Bronchial smooth muscle cell (primary cell): ENCODE measurements at places on chromosomes 2 and 18. TPM values are rescaled to one million over a fixed set of nuclear protein-coding genes. Genes with fewer than 3 reads are reported as not detected.

The GPR75 gene
- total RNA-seq: 0.52 and 0.95 TPM in 2 replicates

The STPG4 gene
- 0.16 TPM in 1 of 2 replicates, not detected in the other for total RNA-seq

The CNTNAP5 gene
- not detected in 2 replicates for total RNA-seq

The B3GNT2 gene
- 3.3 and 11.8 TPM in 2 replicates for total RNA-seq

The GAD1 gene
- total RNA-seq: under 0.01 and 0.09 TPM in 2 replicates

The SLC8A1 gene
- total RNA-seq: 35.1 and 82.7 TPM in 2 replicates

The IL1B gene
- 0.63 TPM in 1 of 2 replicates, not detected in the other for total RNA-seq

The AGPS gene
- total RNA-seq: 16.4 and 18.9 TPM in 2 replicates

The CCBE1 gene
- total RNA-seq: 14.2 and 24.9 TPM in 2 replicates

The TDRD15 gene
- total RNA-seq: not detected in 2 replicates

The STON1 gene
- 6.7 and 12.8 TPM in 2 replicates for total RNA-seq

The EGR4 gene
- total RNA-seq: under 0.01 TPM in 1 of 2 replicates, not detected in the other
